ENCODE measurements at places on chromosomes 11 and 22. TPM values are rescaled to one million over a fixed set of nuclear protein-coding genes. Genes with fewer than 3 reads are reported as not detected.
A peak's percentile ranks its signal among the peaks of the same experiment; 100 is the strongest.

The OPCML gene
- total RNA-seq, result 0.51 TPM

The RASGRP2 gene
- 29.5 TPM for total RNA-seq

The F2 gene
- 0.25 TPM for total RNA-seq

The P2RX6 gene
- 11.8 TPM for total RNA-seq

The MPPED1 gene
- total RNA-seq, result 0.11 TPM

The NLRP6 gene
- total RNA-seq, result not detected

DNA sequence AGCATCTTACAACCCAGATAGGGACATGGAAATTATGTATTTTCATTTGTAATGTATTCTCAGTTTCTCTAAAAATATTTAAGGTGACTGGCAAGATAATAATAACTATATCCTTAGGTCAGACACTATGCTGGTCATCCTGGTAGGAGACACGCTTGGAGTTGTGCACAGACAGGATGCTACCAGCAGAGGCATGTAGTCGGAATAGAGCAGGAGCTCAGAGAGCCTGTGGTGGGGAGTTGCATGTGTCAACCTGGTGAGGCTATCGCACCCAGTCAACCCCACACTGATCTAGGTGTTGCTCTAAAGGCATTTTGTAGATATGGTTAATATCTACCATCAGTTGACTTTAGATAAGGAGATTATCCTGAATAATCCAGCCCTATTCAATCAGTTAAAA is 318.5 kb downstream of the MIAT start:
- DNase-seq, result no peak

- DNase-seq, result no peak
Measured at GRCh38 chr22:31192513-31192912, 19.6 kb upstream of the LIMK2 start.

- DNase-seq, result peak; percentile 42
Measured at GRCh38 chr11:76656571-76657081, 13.9 kb downstream of the LRRC32 start.

GRCh38 chr11:134615041-134615615 is 203.1 kb upstream of the B3GAT1 start:
- DNase-seq, result no peak

DNA sequence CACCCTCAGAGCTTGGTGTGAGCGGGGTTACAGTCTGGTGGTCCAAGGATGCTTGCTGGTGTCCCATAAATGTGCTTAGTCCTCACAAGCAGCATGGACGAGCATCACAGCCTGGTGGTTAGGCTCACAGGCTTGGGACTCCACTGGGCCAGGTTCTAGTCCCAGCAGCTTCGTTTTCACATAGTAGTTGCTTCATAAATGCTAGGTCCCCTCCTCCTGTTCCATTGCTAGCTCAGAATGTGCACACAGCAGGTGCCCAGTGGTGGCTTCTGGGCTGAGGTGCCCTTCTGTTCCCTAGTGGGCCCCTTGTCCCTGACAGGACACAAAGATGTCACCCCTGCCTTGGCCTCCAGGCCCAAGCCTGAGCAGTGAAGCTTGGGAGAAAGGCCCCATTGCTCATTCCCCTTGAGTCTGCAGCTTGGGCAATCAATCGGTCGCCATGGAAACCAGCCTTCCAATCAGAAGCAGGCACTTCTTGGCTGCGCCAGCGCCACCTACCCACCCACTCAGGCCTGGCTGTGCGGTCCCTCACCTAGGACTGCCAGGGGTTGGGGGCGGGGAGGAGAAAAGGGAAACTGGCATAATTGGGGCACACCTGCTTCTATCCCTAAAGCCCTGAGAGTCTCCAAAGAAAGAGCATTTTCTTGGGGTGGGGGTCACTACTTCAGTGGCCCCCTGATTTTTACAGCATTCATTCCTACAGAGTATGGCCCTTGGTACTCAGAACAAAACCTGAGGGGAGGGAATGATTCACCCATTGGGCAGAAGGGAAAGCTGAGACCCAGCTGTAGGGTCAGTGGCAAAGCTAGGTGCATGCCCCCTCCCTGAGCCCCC is 48.1 kb downstream of the CYTH4 start:
- DNase-seq, result peak; percentile 92

DNA sequence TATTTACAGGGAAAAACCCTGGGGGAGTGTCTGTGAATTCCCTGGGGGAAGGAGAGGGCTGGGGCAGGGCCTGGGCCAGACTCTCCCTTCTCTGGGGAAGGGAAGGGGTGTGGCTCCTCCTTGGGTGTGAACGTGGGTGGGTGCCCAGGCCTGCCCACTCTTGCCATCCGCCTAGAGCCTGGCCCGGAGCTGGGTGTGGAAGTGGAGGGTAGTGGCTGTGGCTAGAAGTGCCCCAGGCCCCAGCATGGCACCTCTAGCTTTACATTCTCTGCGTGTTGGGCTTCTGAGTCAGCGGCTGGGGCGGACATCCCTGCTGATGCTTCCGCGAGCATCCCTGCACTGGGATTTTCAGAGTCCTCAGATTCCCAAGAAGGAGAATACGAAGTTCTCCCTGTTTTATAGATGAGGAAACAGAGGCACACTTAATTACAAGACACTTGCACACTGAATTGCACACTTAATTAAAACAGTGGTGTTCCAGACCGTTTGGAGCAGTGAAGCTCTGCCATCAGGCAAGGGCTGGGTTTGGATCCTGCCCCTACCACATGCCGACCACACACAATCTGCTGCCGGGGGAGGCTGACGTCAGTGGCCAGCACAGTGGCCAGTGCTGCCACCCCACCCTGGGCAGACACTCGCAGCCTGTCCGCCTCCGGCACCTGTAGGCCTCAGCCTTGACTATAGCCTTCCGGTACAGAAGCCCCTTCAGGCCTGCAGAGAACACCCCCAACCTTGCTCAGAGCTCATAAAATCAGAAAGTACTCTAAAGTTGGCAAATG is 7.6 kb downstream of the BAD start:
- DNase-seq, result no peak

DNA sequence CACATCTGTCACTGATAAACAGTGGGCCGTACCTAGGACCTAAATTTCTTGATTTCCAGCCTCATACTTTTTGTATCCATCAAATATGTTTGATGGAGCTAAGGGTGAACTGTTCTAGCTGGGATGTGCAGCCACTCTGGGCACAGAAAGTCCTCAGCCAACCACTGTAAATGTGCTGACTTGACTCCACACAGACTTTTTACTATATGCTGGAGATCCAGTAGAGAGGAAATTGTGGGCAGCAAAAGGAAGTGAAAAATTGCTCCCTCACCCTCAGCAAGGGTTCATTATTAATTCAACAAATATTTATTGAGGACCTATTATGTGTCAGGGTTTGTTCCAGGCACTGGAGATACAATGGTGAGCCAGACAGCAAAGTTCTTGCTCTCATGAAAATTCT is 54.2 kb upstream of the AMPD3 start:
- DNase-seq, result no peak

- DNase-seq, result no peak
Measured at GRCh38 chr11:34633990-34634693, 13.2 kb downstream of the EHF start.
